ENCODE measurements at places on chromosomes 3 and 15. TPM values are rescaled to one million over a fixed set of nuclear protein-coding genes. Genes with fewer than 3 reads are reported as not detected.
A peak's percentile ranks its signal among the peaks of the same experiment; 100 is the strongest.

GRCh38 chr3:189292667-189293484, 121.1 kb downstream of the TPRG1 start:
- no peak for DNase-seq
- no peak overlapping the region for H3K27ac ChIP-seq
- no peaks in the 10 kb centered on the region for H3K4me1 ChIP-seq

DNA sequence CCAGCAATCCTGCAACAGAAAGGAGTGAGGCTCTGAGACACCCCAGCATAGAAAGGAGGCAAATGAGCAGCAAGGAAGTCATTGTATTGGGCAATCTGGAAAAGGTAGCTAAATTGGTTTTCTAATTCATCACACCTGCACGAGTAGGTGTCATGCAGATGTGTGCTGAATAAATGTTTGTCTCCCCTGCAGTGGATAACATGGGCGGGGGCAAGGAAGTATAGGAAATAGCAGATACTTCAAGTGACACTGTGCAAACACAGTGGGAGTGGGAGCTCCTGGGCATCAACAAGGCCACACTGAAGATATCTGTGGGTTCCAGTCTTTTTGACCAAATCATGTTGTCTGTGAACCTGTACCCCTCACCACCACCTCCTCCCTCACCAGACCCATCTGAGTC, 14.4 kb upstream of the HTR3E start:
- no peak overlapping the region for H3K27ac ChIP-seq
- H3K4me1 ChIP-seq: no peaks in the 10 kb centered on the region
- no peak overlapping the region for H3K4me3 ChIP-seq
- no peak for DNase-seq

Gene CCDC13
- 0.41 TPM for total RNA-seq

DNA sequence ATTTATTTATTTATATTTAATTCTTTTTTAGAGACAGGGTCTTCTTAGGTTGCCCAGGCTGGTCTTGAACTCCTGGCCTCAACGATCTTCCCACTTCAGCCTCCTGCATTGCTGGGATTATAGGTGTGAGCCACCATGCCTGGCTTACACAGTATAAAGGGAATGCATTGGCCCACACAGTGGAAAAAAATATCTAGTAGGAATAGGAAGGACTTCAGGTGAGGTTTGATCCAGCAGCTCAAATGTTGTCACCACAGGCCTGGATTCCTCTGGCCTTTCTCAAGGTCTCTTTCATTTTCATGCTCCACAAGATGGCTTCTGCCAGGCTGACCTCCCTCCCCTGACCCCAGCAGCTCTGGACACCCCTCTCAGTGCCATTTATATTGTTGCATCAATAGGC, 2.1 kb upstream of the SPTBN5 start:
- peak overlapping the region; percentile 91 for H3K27ac ChIP-seq
- no peaks in the 10 kb centered on the region for H3K27me3 ChIP-seq
- H3K4me3 ChIP-seq: no peak overlapping the region
- H3K4me1 ChIP-seq: peaks cover 56% of the 10 kb centered on the region
- DNase-seq: no peak
- peaks cover 40% of the 10 kb centered on the region for H3K36me3 ChIP-seq
